Midbrain (tissue), 1 donor: ENCODE measurements at places on chromosomes 1 and 21.
A peak's percentile ranks its signal among the peaks of the same experiment; 100 is the strongest.

DNA sequence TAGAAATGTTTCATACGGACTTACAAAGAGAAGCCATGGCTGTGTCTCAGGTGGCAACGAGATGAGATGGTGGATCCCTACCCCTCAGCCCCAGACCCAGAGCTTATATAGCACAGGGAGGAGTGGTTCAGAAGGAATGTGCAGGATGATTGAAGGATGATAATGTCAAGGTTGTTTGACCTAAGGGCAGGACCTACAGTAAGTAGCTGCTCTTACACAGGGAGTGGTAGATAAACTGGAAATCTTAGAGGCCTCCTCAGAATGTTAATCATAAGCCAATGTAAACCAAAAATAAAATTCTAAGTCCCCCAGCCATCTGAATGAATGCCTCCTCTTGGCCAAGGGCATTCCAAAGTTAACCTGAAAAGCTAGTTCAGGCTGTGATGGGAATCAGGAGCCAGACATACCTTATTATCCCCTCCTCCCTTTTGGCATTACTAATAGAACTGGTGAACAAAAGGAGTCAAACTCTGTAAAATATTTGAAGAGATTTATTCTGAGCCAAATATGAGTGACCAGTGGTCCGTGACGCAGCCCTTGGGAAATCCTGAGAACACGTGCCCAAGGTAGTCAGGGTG, 45.8 kb upstream of the PDE9A start:
- no peak for DNase-seq

- peak; percentile 31 for DNase-seq
Observed at GRCh38 chr1:233025157-233025556, 74.7 kb downstream of the NTPCR start.

DNA sequence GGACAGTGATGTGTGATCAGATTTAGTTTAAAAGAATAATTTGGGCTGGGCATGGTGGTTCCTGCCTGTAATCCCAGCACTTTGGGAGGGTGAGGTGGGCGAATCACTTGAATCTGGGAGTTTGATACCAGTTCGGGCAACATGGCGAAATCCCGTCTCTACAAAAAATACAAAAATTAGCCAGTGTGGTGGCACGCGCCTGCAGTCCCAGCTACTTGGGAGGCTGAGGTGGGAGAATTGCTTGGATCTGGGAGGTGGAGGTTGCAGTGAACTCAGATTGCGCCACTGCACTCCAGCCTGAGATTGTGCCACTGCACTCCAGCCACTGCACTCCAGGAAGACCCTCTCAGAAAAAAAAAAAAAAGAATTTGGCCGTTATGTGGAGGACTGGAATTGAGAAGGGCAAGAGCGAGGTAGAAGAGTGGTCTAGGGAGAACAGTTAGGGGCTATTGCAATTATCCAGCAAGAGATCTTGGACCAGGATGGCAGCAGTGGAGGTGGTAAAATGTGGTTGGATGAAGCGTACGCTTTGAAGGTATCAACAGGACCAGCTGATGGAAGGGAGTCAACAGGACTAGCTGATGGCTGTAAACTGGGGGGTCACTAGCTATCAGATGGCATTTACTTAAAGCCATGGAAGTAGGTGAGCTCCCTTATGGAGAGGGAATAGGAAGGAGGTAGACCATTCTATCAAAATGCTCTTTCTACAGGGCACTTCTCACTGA, 9.6 kb downstream of the BTBD19 start:
- no peak for DNase-seq

DNA sequence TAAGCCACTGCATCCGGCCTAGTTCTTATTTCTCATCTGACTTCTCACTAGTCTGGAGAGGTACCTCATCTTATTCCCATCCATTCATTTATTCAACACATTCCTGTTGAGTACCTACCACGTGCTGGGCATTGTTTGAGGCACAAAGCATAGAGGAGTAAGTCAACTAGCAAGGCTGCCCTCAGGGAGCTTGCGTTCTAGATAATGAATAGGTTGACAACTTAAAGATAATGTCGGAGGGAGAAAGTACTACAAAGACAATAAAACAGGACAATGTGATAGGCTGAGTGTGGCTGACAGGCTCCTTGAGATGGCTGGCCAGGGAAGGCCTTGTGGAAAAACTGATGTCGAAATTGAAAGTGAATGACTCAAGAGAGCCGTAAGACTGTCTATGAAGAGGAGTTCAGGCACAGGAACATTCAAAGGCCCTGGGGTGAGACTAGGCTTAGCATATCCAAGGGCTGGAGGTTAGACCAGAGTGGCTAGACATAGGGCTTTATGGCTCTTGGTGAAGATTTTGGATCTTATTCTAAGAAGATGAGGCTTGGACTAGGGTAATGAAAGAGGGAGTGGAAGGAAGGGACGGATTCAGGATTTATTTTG, 18.3 kb downstream of the SPATA21 start:
- no peak for DNase-seq

DNA sequence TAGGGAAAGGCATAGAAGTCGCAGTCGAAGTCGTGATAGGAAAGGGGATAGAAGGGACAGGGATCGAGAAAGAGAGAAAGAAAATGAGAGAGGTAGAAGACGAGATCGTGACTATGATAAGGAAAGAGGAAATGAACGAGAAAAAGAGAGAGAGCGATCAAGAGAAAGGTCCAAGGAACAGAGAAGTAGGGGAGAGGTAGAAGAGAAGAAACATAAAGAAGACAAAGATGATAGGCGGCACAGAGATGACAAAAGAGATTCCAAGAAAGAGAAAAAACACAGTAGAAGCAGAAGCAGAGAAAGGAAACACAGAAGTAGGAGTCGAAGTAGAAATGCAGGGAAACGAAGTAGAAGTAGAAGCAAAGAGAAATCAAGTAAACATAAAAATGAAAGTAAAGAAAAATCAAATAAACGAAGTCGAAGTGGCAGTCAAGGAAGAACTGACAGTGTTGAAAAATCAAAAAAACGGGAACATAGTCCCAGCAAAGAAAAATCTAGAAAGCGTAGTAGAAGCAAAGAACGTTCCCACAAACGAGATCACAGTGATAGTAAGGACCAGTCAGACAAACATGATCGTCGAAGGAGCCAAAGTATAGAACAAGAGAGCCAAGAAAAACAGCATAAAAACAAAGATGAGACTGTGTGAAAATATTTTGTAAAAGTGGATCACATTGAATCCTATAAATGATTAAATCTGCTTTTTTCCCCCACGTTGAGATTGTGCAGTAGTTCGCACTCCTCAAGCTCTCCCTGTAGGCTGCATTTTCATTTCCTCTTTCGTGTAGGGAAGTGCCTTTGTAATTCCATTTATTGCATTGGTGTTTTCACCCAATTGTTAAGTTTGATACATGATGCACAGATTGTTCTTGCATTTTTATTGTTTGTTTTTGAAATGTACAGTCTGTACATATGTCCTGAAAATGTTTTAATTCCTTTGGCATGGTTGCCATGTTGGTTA, 7.5 kb downstream of the PRPF38B start:
- no peak for DNase-seq

GRCh38 chr1:29064064-29064463, 59.6 kb downstream of the TMEM200B start:
- no peak for DNase-seq

- no peak for DNase-seq
Observed at GRCh38 chr1:155463865-155464650, 98.5 kb downstream of the ASH1L start.

GRCh38 chr21:15557925-15558324, 171.9 kb upstream of the USP25 start:
- DNase-seq, result no peak

DNA sequence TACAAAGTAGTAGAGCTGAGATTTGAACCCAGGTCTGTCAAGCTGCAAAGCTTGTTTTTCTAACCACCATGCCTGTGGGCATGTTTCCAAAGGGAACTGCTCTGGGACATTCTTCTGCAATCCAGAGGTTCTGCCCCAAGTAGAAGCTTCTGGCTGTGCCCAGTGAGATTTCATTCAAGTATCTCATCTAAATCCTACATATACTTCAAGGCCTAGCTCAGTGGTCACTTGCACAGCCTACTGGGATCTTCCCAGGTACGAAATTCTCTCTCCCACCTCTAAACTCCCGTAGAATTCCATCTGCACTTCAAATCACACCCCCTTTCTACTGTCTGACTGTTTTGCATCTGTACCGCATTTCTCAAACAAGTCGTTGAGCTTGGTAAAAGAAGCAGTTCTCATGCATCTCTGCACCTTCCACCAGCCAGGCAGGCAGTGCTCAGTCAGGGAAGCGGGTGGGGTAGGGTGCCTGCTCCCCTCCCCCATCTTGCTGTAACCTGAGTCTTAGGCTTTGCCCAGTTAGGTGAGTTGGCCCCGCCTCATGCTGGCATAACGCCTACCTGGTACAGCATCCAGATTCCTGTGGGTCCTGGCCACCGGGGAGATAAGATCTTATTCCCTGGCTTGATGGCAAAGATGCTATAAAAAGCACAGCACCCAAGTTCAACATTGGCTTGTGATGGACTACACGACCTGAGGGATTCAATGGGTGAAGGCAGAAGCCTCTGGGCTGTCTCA, 13.5 kb downstream of the SLC9A1 start:
- DNase-seq, result no peak

- DNase-seq, result no peak
Observed at GRCh38 chr1:100231721-100232120, 17.9 kb downstream of the DBT start.

DNA sequence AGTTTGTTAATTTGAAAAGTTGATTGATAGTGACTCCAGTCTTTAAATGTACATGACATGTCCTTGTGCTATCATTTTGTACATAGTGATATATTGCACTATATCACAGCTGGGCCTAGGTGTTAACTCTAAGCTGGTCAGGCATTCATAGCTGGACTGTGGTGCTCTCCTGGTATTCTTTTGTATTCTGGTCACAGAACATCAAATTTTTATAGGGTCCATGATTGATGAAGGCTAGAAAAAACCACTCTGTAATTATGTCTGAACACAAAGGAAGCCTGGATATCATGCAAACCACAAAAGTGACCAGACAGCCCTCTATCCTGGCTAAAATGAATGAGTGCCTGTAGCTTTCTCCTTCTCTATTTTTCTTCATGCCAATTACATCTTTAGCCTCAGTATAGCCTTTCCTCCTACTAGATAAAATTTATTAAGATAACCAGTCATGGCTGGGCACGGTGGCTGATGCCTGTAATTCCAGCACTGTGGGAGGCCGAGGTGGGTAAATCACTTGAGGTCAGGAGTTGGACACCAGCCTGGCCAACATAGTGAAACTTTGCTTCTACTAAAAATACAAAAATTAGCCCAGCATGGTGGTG, 134.9 kb upstream of the B3GALT2 start:
- DNase-seq, result no peak

- no peak for DNase-seq
Observed at GRCh38 chr1:216523449-216524190, 100.4 kb upstream of the USH2A start.

- DNase-seq, result no peak
Observed at GRCh38 chr1:53342735-53343470, 15.0 kb upstream of the LRP8 start.

DNA sequence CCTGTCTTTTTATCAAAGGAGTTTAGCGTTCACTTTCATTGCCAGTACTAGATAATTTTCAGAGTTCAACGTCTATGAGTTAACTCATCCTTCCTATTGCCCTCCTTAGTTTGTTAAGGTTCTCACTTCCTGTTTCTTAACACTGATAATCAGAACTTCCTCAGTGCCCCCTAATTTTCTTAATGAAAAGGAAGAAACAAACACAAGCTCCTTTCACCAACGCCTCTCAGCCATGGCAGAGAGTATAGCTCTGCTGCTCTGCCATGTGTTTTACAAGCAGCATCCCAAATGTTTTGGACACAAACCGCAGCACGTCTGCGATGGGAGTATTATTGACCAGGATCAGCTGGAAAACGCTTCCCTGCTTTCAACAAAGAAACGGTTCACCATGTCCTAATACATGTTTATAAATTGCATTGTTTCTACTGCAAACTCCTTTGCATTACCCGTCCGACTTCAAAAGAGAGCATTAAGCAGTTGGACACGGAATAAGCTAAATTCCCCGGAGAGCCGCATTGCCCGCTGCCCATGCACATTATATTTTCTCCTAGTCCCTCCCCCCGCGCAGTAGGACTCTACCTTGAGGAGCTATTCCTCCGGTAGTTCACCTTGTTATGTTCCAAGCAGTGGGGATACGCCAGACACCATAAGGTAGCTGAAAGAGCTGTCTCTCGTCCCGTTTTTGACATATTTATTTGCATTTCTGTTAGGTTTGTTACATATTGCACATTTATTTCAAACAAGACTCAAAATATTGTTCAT, 561 bp downstream of the OLFM3 start:
- no peak for DNase-seq

- peak; percentile 53 for DNase-seq
Observed at GRCh38 chr1:167819849-167820683, 93.9 kb downstream of the ADCY10 start.

- DNase-seq, result no peak
Observed at GRCh38 chr1:51728611-51729155, 111.8 kb downstream of the OSBPL9 start.
